CD4-positive, alpha-beta T cell treated with Interferon alpha-2 for 1 hour (primary cell): ENCODE measurements at places on chromosomes 6 and 20.
A peak's percentile ranks its signal among the peaks of the same experiment; 100 is the strongest.

GRCh38 chr6:71385111-71385822 lies 96.7 kb downstream of the OGFRL1 start:
- DNase-seq: no peak

DNA sequence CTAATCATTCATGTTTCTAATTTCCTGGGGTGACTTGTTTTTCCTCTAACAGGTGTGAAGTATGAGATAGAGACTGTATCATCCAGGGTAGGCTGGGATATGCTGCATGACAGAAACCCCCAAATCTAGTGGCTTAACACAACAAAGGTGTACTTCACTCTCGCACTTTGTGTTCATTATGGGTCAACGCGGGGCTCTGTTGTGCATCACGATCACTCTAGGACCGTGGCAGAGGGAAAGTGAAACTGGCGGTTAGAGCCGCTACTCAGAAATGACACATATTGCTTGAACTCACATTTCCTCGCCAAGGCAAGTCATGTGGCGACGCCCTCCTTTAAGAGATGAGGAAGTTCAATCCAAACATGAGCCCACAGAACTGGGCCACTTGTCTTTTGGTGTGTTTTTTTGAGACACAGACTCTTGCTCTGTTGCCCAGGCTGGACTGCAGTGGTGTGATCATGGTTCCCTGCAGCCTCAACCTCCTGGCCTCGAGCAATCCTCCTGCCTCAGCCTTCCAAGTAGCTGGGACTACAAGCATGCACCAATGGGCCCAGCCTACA lies 41.3 kb downstream of the PCNA start:
- DNase-seq: peak; percentile 95

- DNase-seq: no peak
These were observed 69.2 kb downstream of the PCSK2 start for GRCh38 chr20:17295991-17296390.

GRCh38 chr6:163418311-163419029 lies 4.0 kb downstream of the QKI start:
- no peak for DNase-seq

DNA sequence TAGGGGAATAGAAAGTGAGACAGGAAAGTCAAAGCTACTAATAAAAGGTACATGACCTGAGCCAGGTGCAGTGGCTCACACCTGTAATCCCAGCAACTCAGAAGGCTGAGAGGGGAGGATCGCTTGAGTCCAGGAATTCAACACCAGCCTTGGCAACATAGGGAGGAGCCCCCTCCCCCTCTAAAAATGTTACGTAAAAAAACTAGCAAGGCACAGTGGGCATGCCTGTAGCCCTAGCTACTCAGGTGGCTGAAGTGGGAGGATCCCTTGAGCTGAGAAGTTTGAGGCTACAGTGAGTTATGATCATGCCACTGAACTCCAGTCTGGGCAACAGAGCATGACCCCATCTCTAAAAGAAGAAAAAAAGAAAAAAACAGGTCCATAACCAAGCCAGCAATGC lies 186.1 kb upstream of the RIN2 start:
- DNase-seq: no peak

GRCh38 chr20:17990278-17990972 lies 21.6 kb downstream of the MGME1 start:
- no peak for DNase-seq

DNA sequence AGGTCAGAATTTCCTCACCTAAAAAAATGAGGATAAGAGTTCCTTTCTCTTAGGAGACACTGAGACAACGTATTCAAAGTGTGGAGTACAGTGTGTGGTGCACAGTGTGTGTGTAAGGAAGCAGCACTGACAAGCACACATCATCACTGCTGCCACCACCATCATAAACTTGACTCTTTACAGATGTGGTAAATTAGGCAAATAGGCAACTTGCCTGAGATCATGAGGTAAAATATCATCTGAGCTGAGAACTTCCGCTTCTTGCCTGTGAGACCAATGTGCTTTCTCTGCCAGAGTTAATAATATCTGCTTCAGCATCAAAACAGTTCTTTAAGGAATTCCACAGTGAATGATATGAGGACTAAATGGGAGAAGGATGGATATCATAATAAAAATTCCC lies 52.7 kb downstream of the LYRM4 start:
- DNase-seq: no peak
